Globus pallidus (tissue), 1 donor: ENCODE measurements at places on chromosomes 4 and X.

DNA sequence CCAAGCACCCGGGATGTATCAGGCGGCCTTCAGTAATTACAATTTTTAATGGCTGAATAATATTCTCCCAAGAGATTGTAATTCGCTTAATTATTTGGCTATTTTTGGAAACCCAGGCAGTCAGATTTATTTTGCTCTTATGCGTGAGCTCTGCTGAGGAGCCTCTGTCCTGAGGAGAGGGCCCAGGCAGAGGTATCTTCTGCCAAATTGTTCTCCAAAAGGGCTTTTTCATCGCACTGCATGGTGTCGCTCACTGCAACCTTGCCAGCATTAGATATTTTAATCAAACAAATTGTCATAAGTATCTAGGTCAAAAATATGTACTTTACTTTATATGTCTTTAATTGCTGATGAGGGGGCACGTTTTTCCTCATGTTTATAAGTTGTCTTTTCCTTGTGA, 5.8 kb downstream of the ATP2B3 start:
- DNase-seq = no peak

- peak; percentile 78 for DNase-seq
These were observed 10.0 kb downstream of the CLCN4 start for GRCh38 chrX:10166731-10167151.

GRCh38 chrX:40088803-40089540, 8.8 kb downstream of the BCOR start:
- no peak for DNase-seq

DNA sequence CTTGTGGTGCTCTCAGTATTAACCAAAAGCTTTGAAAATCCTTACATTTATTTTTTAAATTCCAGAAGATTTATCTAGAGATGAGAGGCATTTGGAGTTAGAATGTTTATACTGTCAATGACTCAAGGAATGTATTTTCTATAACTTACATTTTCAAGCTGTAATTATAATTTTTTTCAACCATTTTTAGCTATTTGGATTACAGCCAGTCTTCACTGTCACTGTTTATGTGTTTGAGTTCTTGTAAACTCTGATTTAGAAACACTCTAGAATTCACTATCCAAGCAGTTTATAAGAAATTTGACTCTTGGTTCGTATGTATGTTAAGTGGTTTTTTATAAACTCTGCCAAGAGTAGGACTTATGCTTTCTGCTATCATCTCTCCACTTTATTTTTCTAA, 36.7 kb upstream of the GUCY1A1 start:
- DNase-seq = no peak

DNA sequence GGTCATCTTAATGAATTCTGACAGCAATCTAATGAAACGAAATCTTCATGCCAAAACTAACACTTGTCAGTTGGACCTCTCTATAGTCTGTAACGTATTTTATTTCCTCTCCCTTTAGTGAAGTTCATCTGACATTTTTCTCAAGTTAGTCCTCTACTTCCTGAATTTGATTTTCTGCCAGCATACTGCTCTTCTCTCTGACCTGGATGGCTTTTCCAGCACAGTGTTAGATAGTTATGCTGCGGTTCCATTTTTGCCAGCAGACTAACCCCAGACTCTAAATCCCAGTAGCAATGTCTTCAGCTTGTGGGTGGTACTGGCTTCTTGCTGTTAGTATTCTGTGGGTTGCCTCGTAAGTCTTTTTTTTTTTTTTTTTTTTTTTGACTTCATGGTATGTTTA, 146.7 kb upstream of the VEGFC start:
- DNase-seq = no peak

DNA sequence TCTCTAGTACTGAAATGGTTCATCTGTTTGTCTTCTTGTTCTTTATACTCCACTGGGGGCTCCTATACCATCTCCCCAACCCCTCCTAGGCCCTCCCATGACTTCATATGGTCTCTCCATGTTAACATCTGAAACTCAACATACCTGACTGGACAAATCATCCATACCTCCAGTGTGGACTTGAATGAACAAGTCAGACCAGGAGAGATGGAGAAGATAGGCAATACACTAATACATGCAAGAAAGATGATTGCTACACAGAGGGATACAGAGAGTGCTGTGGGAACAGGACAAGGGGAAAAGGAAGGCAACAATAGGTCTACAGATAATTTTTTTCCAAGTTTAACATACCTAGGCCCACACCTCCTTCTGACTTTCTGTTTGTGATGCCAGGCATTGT, 175.1 kb downstream of the FHIP1A start:
- DNase-seq = no peak

GRCh38 chr4:48718818-48719465, 61.1 kb downstream of the FRYL start:
- no peak for DNase-seq

GRCh38 chr4:153512162-153512852, 46.1 kb downstream of the TMEM131L start:
- DNase-seq = no peak

GRCh38 chr4:86286726-86287125, 73.1 kb downstream of the MAPK10 start:
- no peak for DNase-seq
